ENCODE measurements at places on chromosomes 1 and 21. TPM values are rescaled to one million over a fixed set of nuclear protein-coding genes. Genes with fewer than 3 reads are reported as not detected.

C1orf167 gene
- total RNA-seq, result 4.8 TPM

CTSE gene
- not detected for total RNA-seq

TRIM45 gene
- total RNA-seq, result 17.1 TPM

SPOCD1 gene
- total RNA-seq, result 9.7 TPM

KRTAP21-2 gene
- not detected for total RNA-seq

OTUD7B gene
- 14.9 TPM for total RNA-seq

ZNF683 gene
- not detected for total RNA-seq

KCNN3 gene
- total RNA-seq, result 30.8 TPM

ZNF593OS gene
- not detected for total RNA-seq

TRAF3IP3 gene
- 0.05 TPM for total RNA-seq

All from myocyte (in vitro differentiated cells).